H54 (cell line): ENCODE measurements at places on chromosomes 16 and 17.

GRCh38 chr17:45759761-45760160 is 24.4 kb upstream of the CRHR1 start:
- DNase-seq: peak; percentile 35

DNA sequence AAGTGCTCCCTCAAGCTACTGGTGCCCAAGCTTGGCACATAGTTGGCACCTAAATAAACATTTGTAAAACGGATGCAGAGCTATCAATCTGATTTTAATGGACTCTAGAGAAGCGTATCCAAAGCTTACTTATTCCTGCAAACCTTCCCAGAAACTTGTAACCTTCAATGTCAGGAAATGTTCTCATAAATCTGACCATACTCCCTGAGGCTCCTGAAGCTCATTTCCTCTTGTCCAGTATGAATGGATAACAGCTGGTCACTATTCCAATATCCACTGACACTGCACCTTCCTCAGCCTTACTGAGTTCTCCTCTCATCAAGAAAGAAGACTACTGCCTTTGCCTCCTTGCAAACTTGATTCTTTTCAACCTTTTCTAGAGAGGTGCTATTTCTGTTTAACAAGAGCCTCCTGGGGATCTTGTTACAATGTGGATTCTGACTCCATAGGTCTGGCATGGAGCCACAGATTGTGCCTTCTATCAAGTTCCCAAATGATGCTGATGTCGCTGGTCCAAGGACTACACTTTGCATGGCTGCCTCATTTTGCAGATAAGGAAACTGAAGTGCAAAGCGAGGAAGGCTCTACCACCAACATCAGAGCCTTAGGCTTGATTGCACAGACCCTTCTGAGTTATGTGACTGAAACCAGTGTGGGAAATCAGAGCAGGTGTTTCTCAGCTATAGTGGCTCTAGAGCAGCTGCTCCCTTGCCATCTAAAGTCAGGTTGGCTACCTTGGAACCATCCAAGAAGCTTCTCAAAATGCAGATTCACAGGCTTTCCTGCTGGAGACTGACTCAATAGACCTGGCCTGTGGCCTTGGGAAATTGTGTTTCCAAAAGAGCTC is 377.8 kb downstream of the SOX9 start:
- no peak for DNase-seq

GRCh38 chr17:31054761-31055160 is 40.0 kb upstream of the NF1 start:
- no peak for DNase-seq

DNA sequence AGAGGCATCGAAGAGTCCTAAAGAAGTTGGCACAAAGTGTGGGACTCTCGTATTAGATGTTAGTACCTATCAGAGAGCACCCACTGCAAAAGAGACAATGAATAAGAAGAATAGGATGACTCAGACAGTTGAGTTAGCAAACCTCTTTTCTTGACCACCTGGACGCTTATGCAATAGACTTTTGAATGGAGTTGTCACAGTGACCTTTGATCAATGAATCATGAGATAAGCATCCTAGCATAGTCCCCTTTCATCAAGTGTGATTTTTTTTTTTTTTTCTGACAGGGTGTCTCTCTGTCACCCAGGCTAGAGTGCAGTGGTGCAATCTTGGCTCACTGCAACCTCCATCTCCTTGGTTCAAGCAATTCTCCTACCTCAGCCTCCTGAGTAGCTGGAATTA is 1417.9 kb upstream of the GOT2 start:
- DNase-seq: no peak

DNA sequence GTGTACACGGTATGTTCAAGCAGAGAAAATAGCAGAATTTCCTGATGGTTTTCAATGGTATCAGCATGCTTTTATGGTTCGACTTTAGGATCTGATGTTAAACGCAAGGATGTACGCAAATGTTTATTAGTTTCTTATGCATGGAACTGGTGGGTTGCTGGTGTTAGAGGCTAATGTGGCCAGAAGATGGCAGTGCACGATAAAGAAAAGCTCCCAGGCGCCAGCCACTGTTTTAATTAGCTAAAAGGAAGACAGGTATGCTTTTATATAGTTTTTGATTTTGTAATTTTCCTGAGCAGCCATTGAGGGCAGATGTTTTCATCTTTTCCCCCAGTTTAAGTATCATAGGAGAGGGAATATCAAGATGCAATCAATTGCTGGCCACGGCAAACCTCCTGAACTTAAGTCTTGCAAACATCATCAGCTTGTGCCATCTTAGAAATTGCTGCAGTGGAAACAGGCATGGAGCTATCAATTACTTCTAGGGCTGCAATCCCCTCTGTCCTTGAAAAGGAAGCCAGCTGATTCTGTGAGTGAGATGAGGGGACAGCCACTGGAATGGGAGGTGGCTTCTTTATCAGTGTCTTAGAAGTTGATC is 648.5 kb upstream of the RBFOX1 start:
- DNase-seq: peak; percentile 4

- no peak for DNase-seq
Measured at GRCh38 chr16:628321-629061, 2.3 kb upstream of the WFIKKN1 start.

DNA sequence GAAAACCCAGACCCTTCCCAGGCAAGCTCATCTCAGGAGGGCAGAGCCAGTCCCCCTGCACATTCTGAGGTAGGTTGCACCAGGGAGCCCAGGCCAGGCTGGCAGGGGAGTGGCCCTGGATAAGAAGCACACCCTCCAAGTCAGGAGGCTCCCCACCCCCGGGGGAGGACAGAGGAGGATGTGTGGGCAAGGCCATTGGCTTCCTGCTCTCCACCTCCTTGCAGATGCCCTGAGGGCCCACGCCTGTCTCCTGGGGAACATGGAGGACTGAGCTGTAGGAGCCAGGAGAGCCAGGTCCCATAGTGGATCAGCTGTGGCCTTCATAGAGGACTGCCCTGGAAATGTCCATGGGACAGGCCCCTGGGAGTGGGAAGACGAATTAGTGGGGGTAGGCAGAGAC is 126.7 kb downstream of the IRF8 start:
- DNase-seq: no peak

DNA sequence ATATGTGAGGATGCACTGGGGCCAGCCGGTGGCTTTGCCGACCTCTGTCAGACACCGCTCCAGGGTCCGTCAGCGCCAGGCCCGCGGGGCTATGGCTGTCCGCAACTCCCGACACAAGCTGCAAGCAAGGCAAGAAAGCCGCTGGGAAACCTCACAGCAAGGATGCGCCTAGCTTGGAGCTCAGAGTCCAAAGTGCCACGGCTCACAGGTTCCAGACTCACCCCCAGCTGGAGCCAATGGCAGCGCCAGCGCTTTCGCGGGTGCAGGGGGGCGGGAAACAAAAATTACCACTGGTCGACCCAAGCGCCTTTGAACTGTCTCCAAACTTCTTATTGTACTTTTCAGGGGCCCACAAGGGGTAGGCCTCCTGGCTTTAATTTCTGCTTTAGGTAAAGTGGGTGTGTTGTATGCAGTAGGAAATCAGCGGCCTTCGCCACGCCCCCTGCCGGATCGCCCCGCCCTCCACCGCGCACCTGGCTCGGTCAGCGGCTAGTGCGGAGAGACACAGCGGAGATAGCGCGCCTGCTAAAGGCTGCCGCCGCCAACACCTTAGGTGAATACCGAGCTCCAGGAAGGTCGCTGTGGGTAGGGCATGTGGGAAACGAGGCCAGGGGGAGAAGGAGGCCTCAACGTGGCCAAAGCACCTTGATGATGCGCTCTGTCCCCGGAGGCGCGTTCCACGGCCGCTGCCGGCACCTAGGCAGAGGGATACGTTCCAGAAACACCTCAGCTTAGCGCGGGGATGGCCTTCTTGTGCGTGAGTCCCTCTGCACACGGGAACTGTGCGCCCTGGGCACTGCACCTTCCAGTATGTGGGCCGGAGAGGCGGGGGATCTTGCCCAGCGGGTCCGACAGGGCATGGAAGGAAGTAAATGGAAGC is 61.0 kb upstream of the RBL2 start:
- no peak for DNase-seq

DNA sequence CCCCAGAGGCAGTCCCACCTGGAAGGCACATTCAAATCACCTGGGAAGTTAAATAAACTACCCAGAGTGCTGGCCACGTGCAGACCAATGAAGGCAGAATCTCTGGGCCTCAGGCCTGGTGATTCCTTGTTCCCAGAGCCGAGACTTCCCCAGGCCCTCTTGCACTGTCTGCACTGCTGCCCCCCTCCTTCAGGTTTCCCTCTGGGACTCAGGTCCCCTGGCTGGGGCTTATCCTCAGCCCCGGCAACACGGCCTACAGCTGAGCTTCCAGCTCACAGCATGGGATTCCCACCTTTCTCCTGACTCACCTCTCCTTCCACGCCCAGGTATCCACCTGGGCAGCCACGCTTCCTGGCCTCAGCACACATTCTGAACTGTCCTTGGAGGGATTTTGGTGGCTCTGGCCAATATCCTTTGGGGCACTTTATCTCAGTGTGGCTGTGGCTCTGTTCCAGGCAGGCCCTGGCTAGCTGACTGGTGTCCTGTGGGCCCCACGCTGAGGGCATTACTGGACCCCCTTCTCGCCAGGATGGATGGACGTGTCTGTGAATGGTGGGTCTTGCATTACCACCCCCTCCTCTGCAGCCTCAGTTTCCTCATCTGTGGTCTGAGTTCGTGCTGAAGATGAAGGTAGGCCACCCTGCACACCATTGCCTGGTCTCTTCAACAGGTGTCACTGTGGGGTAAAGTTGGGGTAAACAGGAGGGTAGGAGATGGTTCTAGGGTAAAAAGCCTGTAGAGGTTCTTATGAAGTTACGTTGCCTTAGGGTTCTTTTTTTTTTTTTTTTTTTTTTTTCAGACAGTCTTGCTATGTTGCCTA is 165.7 kb downstream of the IRF8 start:
- DNase-seq: no peak

DNA sequence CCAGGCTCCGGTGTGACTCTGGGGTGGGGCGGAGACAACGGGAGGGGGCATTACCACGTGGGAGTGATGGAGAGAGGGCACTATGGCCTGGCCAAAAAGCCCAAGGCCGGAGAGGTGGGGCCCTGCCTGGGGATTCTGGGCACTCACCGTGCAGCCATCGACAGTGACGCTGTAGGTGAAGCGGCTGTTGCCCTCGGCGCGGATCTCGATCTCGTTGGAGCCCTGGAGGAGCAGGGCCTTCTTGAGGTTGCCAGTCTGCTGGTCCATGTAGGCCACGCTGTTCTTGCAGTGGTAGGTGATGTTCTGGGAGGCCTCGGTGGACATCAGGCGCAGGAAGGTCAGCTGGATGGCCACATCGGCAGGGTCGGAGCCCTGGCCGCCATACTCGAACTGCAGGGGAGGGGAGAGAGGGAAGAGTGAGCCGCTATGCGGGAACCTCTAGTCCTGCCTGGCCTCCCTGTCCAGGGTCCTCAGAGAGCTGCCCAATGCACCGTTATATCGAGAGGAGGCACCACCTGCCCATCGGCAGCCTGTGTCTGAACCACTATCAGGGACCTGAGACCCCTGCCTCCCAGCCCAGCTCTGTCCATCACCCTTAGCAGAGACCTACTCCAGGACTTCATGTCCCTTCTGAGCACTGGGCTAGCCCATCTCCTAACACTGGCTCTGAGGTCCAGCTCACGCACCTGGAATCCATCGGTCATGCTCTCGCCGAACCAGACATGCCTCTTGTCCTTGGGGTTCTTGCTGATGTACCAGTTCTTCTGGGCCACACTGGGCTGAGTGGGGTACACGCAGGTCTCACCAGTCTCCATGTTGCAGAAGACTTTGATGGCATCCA is 15.6 kb downstream of the COL1A1 start:
- DNase-seq: no peak

DNA sequence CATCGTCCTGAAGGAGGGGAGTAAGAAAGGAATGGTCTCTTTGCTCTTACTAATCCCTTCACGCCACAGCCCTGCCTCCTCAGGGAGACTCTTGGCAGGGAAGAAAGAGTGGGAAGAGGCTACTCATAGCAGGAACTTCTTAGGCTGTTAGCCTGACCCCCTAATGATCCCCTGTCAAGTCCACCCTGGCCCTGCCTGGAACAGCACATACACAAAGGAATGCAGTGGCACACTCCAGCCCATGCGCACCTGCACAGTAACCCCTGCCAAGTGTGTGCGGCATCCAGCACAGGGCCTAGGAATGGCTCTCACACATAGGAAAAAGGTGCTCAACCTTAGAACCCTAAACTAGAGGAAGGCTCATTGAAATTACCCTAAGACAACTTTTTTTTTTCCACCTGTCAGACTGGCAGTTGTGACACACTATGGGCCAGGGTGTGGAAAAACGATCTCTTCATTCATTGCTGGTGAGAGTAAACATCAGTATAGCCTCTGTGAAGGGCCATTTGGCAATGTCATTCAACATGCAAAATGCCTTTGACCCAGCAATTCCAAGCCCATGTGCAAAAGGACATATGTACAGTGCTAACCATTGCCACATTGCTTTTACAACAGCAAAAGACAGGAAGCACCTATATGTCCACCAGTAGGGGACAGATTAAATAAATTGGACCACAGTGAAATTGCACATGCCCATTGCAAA is 50.1 kb downstream of the PIMREG start:
- DNase-seq: no peak

DNA sequence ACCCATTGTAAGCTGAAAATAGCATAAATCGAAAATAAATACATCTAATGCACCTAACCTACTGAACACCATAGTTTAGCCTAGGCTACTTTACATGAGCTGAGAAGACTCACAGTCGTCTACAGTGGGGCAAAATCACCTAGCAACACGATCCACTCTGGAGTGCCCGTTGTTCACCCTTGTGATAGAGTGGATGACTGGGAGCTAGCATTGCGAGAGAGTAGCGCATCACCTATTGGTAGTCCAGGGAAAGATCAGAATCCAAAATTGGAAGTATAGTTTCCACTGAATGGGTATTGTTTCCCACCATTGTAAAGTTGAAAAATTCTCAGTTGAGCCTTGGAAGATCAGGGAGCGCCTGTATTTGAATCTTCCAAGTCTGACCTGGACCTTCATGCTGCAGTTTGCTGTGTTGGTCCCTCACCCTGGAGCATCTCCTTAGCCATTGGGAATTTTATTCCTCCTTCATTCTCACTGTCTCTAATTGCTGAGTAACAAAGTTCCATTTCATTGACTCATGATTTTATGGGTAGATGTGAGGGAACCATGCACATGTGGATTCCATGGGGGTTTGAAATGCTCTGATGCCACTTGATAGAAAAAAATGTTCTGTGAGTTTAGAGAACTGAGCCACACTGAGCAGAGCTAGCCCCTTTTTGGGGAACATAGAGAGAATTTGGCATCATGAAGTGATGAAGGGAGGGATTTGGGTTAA is 19.6 kb downstream of the AKAP1 start:
- peak; percentile 51 for DNase-seq
